ENCODE measurements at places on chromosomes 7 and 10.

GRCh38 chr7:366161-366803 lies 76.3 kb downstream of the FOXL3 start:
- no peak for DNase-seq

DNA sequence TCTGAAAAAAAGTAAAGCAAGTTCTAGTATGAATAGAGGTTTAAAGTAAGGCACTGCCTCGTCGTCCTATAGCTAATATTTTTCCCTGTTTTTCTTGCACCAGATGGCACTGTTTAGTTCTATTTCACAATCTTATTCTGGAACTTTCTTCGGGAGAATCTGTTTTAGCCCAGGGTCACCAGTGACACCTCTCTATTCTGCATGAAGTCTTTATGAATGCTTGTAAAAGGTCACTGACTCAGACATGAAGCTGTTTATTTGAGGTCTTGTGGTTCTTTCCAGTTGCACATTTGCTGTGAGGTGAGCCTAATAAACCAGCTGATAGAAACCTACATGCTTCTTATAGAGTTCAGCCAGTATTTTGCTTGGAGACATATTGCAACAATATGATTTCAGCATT lies 444.3 kb downstream of the AUTS2 start:
- DNase-seq, result no peak

DNA sequence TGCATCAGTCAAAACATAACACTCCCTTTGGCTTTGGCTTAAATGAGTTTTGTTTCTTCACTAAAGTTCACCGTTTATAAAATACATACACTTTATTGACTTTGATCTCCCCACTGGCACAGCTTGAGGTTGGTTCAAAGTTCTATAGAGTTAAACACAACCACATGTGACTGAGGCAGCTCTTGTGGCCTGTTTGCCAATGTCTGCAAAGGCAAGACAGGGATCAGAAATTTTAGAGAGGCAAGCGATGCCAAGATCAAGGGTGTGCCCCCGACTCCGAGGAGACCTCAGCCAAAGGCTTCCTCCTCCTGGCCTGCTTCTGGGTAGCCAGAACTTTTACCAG lies 129.8 kb upstream of the JCAD start:
- no peak for DNase-seq

GRCh38 chr7:27173956-27174873 lies at the start of gene HOXA10:
Gene HOXA10 (minus strand): TSS chr7:27174320. CDS start chr7:27174306, 14 bp downstream.
- no peak for DNase-seq

GRCh38 chr10:102121739-102122372 lies 1.7 kb upstream of the LDB1 start:
- no peak for DNase-seq

GRCh38 chr10:48940372-48940771 lies 732 bp upstream of the LRRC18 start:
- DNase-seq, result no peak

- no peak for DNase-seq
Measured at GRCh38 chr10:47225928-47226645, 73.9 kb upstream of the GDF10 start.

- no peak for DNase-seq
Measured at GRCh38 chr10:103780242-103781149, 74.9 kb downstream of the SH3PXD2A start.

GRCh38 chr7:110308791-110309190 lies 782.1 kb upstream of the LRRN3 start:
- no peak for DNase-seq

DNA sequence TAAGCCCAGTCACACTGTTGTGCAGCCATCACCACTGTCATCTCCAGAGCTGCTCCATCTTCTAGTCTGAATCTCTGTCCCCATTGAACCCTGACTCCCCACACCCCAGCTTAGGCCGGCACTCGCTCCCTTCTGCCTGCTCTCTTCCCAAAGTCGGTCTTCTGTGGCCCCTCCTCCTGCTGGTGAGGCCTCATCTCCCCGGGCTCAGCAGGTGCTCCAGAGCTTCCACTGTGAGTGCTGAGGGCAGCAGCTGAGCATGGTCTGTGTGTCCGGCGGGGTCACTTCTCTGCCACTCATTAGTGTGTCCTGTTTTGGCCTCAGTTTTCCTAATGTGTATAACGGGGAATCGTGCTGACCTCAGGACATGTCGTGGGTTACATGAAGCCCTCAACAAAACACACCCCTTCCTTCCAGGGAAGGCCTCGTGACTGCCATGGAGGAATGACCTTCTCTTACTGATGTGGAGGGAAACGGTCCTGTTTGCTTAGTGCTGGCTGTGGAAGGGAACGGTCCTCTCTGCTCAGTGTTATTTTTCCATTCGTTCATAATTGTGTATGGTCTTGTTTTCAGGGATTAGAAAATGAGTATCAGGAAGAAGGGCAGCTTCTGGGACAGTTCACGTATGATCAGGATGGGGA lies 4.3 kb upstream of the GET4 start:
- DNase-seq, result no peak

- no peak for DNase-seq
Measured at GRCh38 chr10:47380341-47381102, 3.6 kb downstream of the ZNF488 start.
